Fibroblast of the aortic adventitia (primary cell): ENCODE measurements at places on chromosomes 6 and 20. TPM values are rescaled to one million over a fixed set of nuclear protein-coding genes. Genes with fewer than 3 reads are reported as not detected.

The MCUR1 gene
- 7.8 and 12.9 TPM in 2 replicates for total RNA-seq

The RCAN2 gene
- total RNA-seq = 8.0 and 14.9 TPM in 2 replicates

GRCh38 chr6:30418448-30418847 lies 70.9 kb upstream of the HLA-E start:
- DNase-seq = no peak

GRCh38 chr6:130968476-130968875 lies 94.6 kb downstream of the EPB41L2 start:
- peak; percentile 46 for DNase-seq

GRCh38 chr6:16665992-16666391 lies 95.3 kb downstream of the ATXN1 start:
- DNase-seq = no peak
